ENCODE measurements at places on chromosomes 12 and 14.

DNA sequence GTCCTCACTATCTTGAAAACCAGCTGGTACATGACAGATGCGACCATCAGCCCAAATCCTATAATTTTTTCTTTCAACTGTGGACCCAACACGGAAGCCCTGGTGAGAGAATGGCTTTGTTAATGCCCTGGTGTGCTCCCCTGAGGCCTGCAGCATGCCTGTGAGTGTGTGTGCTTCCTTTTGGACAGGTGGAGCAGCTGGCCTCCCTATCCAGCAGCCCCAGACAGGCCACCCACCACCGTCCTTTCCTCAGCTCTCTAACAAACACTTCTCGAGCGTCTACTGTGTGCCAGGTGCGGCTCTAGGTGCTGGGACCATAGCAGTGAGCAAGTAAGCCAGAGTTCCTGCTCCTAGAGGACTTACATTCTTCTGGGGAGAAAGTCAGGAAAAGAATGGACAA is 78.9 kb upstream of the GZMB start:
- DNase-seq, result no peak

- DNase-seq, result no peak
These were observed 9.0 kb downstream of the TRHDE start for GRCh38 chr12:72281126-72281525.

- DNase-seq, result no peak
These were observed 1.5 kb downstream of the NPFF start for GRCh38 chr12:53505555-53506449.

GRCh38 chr14:103056322-103057027 is 874 bp downstream of the CDC42BPB start:
- DNase-seq, result no peak

DNA sequence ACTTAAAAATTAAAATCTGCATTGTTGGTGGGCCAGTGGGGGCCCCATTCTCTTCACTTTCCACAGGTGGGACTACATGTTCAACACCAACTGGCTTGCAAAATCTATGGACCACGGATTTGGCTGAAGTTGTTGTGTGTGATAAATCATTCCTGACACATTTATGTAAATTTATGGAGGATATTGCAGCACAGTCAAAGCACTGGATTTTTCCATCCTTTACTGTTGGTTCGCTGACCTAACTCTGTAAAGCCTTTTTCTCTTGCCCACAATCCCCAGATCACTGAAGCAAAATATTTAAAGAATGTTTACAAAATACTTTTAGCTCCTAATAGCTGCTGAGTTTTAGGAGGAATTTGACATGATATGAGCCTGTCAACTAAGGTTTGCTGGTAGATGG is 219.7 kb upstream of the PRICKLE1 start:
- DNase-seq, result no peak

- no peak for DNase-seq
These were observed 58.2 kb upstream of the CORO1C start for GRCh38 chr12:108789546-108789945.

Data from right kidney (tissue), 9 donors.